Myocyte (in vitro differentiated cells): ENCODE measurements at places on chromosomes 3 and 15.

DNA sequence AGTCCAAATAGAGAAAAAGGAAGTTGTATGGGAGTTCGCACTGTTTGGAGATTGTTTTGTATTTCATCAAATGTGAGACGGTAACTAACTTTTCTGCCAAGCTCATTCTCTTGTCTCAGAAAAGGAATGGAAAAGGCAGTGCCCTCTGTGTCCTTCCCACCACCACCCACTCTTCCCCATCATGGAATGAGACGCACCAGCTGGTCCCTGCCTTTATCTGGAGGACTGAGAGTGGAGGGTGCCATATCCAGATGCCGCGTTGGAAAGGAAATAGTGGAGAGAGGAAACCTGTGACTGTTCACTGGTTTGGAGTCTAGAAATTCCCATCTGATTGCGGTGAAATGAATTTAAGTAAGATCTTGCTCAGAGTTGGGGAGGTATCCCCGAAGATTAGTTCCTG, 3.7 kb upstream of the CCK start:
- DNase-seq, result no peak

DNA sequence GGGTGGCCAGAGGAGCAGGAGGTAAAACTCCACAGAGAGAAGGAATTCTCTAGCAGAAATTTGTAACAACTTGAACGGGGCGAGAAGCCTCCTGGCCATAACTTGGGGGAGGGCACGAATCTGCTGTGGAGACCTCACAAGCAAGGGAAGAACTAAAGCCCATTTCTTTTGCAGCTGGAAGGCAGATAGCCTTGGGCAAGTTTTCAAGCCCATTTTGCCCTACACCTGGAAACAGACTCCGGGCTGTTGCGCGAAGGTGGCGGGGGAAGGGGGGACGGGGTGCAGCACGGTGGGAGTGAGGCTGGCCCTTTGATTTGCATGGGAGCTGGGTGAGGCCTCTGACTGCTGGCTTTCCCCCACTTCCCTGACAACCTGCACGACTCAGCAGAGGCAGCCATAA, 168.8 kb downstream of the MEGF11 start:
- DNase-seq, result no peak

GRCh38 chr15:90345857-90346256, 6.2 kb upstream of the ZNF774 start:
- no peak for DNase-seq

DNA sequence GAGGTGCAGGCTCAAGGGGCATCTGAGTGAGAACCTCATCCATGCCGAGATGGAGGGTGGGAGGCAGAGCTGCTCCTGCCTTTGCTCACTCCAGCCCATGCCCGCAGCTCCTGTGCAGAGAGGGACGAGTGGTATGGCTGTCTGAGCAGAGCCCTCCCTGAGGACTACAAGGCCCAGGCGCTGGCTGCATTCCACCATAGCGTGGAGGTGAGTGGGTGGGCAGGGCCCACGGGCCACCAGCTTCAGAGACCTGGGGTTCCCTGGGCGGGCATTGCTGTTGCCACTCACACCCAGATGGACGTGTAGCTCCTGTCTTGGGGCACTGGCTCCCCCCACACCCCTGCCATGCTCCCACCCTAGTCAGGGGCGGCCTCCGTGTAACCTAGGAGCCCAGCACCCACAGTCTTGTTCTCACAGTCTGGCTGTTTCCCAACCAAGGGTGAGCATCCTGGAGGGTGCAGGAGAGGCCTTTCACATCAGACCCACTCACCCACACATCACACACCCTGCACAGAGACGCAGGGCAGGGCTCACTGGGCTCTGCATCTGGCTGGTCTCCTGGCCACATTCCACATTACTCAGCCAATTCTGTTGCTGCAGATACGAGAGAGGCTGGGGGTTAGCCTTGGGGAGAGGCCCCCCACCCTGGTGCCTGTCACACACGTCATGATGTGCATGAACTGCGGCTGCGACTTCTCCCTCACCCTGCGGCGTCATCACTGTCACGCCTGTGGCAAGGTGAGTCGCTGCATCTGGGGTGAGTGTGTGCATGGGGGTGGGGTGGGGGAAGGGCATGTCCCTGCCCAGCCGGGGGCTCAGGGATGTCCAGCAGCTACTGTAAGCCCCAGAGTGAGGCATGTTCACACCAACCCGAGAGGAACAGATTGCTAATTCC, 25.3 kb upstream of the NR2C2 start:
- no peak for DNase-seq

DNA sequence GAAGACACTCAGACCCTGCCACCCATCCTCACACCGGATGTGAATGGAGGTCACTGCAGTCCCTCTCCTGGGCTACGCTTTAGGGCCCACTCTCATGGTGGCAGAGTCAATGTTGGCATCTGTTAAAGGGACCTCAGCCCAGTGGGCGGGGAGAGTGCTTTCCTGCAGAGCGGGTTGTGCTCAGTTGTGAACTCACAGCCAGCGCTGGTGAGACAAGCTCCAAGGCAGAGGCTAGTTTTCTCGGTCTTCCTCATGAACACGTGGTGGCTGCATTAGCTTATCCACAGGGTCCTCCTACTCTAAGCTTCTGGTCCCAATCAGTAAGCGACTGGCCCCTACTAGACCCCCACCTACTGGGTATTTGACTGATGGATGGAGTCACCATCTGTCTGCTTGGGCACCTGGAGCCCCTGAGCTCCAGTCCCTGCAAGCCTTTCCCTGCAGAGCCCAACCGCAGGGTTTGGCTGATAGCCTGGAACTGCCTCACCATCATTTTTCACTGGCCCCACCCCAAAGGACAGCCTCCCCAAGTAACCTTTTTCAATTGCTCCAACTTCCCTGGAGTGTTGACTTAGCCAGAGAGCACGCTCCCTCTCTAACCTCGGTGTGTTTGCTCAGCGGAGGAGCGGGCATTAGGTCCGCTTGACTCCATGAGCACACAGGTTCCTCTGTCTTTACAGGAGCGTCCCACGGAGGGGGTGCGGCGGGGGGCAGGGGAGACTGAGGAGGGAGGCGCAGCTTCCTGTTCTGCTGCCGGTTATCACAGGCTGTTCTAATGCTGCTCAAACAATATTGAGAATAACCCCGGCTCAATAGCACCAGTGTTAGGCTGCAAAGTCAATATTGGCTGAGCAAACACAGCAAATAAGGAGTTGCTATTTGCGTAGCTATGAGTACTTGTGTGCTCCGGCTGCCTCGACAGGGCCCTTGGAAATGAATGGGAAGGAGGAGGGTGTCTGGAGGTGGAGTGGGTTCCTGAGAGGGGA, 141.7 kb downstream of the RPLP1 start:
- peak; percentile 71 for DNase-seq

GRCh38 chr3:160312014-160312624, 86.9 kb downstream of the C3orf80 start:
- DNase-seq, result no peak

DNA sequence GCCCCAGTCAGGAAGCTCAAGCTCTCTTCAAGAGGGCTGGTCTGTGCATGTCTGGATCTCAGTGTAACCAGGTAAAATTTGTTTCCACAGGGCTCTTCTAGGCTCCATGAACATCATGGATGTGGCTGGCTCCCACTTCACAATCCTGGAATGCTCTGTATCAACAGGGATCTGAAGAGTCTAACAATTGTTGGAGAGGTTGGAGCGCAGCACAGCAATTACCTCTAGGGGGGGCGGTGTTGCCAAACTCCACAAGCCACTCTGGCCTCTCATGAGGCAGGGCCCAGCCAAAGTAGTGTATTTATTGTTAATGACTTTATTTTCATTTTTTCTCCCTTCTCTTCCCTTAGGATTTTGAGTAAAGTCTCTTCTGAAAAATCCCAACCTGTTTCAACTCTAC, 6.1 kb upstream of the EIF2B5 start:
- peak; percentile 45 for DNase-seq

GRCh38 chr3:57919987-57920386, 88.2 kb upstream of the FLNB start:
- no peak for DNase-seq

- peak; percentile 85 for DNase-seq
Measured at GRCh38 chr3:65268426-65268825, 580.6 kb upstream of the ADAMTS9 start.

DNA sequence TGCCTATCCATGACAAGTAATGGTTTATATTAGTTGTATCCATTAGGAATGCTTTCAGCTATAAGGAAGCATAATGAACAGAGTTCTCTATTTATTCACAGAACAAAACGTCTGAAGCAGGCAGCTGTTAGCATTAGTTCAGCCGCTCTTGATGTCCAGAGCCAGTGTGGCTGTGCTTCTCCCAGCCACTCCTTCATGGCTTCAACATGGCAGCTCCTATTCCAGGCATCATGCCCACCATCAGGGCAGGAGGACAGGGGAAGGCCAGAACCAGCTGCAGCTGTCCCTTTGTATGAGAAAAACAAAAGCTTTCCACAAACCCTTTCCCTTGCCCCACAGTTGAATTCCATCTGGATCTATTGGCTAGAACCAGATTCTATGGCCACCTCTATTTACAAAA, 12.9 kb upstream of the SNRK start:
- DNase-seq, result peak; percentile 78

- no peak for DNase-seq
Measured at GRCh38 chr15:25094519-25094918, 139.7 kb downstream of the SNRPN start.

GRCh38 chr3:14640157-14640562, 11.4 kb upstream of the CCDC174 start:
- no peak for DNase-seq

DNA sequence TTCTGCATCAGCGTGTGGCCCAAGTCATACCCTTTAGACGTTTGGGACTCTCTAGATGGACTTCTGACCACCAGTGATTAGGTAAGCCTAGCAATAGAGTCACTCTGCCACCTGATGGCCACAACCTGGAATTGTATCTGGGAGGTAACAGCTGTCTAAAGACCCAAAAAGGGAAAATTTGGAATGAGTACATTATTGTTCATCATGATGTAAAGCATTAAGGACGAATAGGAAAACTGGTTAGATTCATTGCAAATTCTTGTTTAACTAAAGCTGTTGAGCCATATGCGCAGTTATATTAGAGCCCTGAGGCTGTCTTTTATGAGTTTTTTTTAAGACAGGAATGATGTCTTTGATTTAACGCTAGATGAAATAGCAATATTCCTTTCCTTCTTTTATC, 63.6 kb downstream of the FAM81A start:
- DNase-seq, result peak; percentile 39

- no peak for DNase-seq
Measured at GRCh38 chr15:83898361-83898760, 244.4 kb downstream of the ADAMTSL3 start.
